ENCODE measurements at places on chromosomes 1 and 21.

- no peaks in the 10 kb centered on the region for H3K27me3 ChIP-seq
- H3K27ac ChIP-seq: no peak overlapping the region
- H3K36me3 ChIP-seq: peaks cover 13% of the 10 kb centered on the region
- no peaks in the 10 kb centered on the region for H3K4me1 ChIP-seq
- no peak overlapping the region for H3K4me3 ChIP-seq
- no peak for DNase-seq
These were observed 99.2 kb upstream of the BTG3 start for GRCh38 chr21:17711896-17712295.

DNA sequence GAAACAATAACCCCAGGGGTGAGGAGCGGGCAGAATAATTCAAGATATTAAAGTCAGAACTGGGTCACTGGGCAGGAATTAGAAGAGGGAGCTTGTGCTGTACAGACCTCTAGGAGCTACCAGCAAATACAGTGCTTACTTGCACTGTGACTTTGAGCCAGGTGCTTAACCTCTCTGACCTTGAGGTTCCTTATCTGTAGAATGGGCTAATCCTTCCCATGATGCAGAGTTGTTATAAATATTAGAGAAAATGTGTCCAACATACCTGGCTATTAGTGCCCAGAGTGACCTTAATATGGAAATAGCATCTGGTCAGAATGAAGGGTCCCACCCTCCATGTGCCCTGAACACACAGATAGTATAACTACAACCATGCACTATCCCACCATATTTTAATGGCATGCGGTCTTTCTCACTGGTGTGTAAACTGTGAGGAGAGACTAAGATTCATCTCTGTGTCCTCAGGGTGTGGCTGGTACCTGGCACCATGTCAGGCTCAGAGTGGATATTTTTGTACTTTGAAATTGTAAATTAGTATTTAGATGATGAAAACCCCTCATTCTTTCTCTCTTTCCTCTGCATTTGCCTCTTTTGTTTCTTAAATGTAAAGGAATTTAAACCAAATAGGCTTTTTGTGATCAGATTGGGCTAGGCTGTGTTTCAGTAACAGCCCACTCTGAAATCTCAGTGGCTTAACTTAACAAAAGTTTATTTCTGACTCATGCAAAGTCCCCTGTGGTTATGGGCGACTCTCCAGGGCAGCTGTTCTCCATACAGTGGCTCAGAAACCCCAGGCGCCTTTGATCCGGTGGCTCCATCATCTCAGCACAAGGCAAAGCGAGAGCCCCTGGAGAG lies 60.0 kb upstream of the ROR1 start:
- DNase-seq: peak; percentile 41
- H3K4me3 ChIP-seq: no peak overlapping the region
- H3K4me1 ChIP-seq: 0 out of 2 replicates have a peak, but pooled peaks cover 2% of the 10 kb centered on the region
- H3K27me3 ChIP-seq: no peaks in the 10 kb centered on the region

DNA sequence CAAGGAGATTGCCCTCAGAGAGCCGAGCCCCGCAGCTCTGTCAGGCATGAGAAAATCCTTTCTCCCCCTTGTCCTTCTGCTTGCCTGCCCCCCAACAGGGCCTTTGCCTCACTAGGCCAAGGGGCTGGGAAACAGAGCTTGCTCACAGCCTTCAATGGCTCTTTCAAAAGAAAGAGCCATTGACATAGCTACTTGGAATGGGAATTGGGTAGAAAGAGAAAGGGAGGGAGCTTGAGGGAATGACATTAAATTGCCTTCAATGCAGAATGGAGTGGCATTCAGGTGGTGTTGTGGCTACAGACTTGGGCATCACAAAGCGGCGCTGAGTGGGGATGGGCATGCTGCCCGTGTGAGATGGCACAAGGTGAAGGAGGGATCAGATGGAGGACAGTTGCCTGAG lies 13.2 kb downstream of the SYT11 start:
- H3K4me1 ChIP-seq: no peaks in the 10 kb centered on the region
- no peaks in the 10 kb centered on the region for H3K36me3 ChIP-seq
- H3K27me3 ChIP-seq: no peaks in the 10 kb centered on the region

- DNase-seq: no peak
- no peak overlapping the region for H3K4me3 ChIP-seq
- no peak overlapping the region for H3K27ac ChIP-seq
These were observed 30.0 kb downstream of the ZBTB8B start for GRCh38 chr1:32494711-32495337.

GRCh38 chr1:107327446-107327845 lies 186.6 kb downstream of the NTNG1 start:
- H3K4me3 ChIP-seq: no peak overlapping the region

GRCh38 chr1:173206816-173207568 lies at the start of gene TNFSF4:
TSS of gene TNFSF4 (minus strand) at chr1:173207331. CDS start at chr1:173207176, 155 bp downstream.
- peaks cover 11% of the 10 kb centered on the region for H3K27me3 ChIP-seq
- no peak within 1 kb of the TSS for H3K27ac ChIP-seq
- no peaks in the 10 kb centered on the region for H3K36me3 ChIP-seq
- no peak for DNase-seq
- H3K4me3 ChIP-seq: no peak within 1 kb of the TSS

- H3K27ac ChIP-seq: no peak overlapping the region
- H3K4me3 ChIP-seq: no peak overlapping the region
- no peaks in the 10 kb centered on the region for H3K27me3 ChIP-seq
- H3K36me3 ChIP-seq: no peaks in the 10 kb centered on the region
- no peak for DNase-seq
- H3K4me1 ChIP-seq: no peaks in the 10 kb centered on the region
These were observed 73.8 kb downstream of the POU2F1 start for GRCh38 chr1:167294528-167294927.

DNA sequence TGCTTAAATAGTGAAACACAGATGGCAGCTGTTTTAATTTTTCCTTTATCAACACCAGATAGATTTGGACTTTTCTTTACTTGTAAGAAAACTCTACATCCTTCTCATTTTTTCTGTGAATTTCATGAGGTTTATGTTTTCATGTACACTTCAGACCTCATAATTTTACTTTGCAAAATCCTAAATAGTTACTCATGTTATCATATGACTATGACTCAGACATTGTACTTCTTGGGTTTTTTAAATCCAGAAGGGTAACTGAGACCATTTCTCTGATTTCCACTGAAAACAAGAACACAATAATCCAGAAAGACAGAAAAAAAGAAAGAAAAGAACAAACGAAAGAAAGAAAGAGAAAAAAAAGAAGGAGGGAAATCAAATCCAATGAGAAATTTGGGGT lies 1021.6 kb downstream of the NCAM2 start:
- no peak for DNase-seq
- no peaks in the 10 kb centered on the region for H3K27me3 ChIP-seq
- peaks cover 4% of the 10 kb centered on the region for H3K36me3 ChIP-seq
- H3K4me3 ChIP-seq: no peak overlapping the region
- no peaks in the 10 kb centered on the region for H3K4me1 ChIP-seq

DNA sequence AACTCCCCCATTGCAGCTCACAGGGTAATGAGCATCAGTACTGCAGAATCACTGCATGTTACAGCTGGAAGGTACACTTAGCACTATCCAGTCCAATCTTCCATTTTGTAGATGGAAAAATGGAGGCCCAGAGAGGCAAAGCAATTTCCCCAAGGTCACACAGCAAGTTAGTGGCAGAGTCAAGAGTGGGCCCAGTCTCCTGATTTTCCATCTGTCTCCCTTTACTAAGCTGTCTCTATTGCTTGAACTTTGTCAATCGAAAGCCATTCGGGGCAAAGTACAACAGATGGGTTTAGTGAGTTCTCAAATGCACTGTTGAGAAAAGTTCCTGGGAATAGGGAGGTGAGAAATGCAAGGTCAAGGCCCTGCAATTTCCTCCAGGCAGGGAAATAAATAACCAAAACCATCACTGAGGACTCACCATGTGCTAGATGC lies 50.4 kb upstream of the IFFO2 start:
- no peaks in the 10 kb centered on the region for H3K27me3 ChIP-seq
- H3K4me3 ChIP-seq: no peak overlapping the region
- peaks cover 4% of the 10 kb centered on the region for H3K4me1 ChIP-seq
- no peak for DNase-seq
- H3K27ac ChIP-seq: no peak overlapping the region

DNA sequence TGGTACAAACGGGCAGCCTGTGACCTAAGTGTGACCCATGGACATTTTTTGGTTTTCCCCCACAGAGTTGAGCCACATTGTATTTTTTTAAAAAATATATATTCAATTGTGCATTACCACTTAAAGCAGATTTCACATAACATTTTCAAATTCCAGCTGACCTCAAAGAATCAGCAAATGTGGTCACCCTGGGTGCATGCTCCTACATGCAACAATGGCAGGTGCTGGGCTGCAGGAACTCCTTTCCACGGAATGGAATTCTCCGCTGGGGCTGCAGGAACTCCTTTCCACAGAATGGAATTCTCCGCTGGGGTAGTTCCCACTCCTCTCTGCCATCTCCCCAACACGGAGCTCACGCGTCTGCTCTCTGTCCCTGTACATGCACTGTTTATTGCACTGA lies 68.7 kb downstream of the MAP10 start:
- DNase-seq: no peak
- H3K4me1 ChIP-seq: no peaks in the 10 kb centered on the region
- H3K4me3 ChIP-seq: no peak overlapping the region
- H3K36me3 ChIP-seq: no peaks in the 10 kb centered on the region

DNA sequence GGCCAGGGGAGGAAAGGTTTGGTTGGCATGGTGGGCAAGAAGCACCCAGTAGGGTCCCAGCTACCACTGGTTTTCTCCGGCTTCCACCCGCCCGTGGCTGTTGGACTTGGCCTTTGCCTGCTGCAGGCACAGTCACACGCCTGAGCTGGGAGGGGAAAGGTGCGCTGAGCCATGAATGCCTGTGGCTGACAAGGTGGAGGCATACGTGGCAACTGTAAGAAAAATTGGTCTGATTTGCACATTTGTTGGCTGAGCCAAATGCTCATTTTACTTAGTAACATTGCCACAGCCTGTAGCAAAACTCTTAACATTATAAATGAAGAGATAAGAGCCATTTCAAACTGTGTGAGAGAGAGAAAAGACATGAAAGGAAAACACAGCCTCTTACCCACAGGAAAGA lies 191.6 kb downstream of the PTPRC start:
- DNase-seq: no peak
- no peaks in the 10 kb centered on the region for H3K36me3 ChIP-seq
- no peaks in the 10 kb centered on the region for H3K27me3 ChIP-seq
- no peak overlapping the region for H3K27ac ChIP-seq
- no peak overlapping the region for H3K4me3 ChIP-seq

GRCh38 chr21:27571706-27572105 lies 604.8 kb upstream of the ADAMTS5 start:
- no peak overlapping the region for H3K4me3 ChIP-seq
- no peak for DNase-seq
- H3K36me3 ChIP-seq: no peaks in the 10 kb centered on the region

DNA sequence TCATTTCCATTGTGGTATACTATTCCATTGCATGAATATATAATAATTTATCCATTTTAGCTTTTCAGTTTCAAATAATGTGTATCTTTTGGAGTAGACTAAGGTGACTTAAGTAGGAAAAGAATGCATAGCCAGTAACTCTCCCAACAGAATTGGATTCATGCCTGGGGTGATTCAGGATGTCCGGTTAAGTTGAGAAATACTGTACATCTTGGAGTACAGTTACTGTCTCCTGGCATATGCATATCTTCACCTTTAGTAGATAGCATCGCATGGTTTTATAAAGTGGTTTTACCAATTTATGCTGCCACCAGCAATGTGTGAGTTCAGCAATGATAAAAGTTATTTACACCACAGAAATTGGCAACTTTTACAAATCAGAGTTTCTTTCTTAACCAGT lies 18.6 kb upstream of the SLC6A9 start:
- no peak for DNase-seq
- no peak overlapping the region for H3K27ac ChIP-seq
- H3K4me3 ChIP-seq: no peak overlapping the region
- H3K27me3 ChIP-seq: no peaks in the 10 kb centered on the region
- H3K4me1 ChIP-seq: no peaks in the 10 kb centered on the region

GRCh38 chr1:43238991-43239469 lies 30.8 kb upstream of the TMEM125 start:
- H3K4me3 ChIP-seq: no peak overlapping the region
- H3K27ac ChIP-seq: no peak overlapping the region
- peaks cover 3% of the 10 kb centered on the region for H3K4me1 ChIP-seq
- H3K27me3 ChIP-seq: no peaks in the 10 kb centered on the region
- DNase-seq: no peak

- no peak overlapping the region for H3K4me3 ChIP-seq
- no peak overlapping the region for H3K27ac ChIP-seq
- DNase-seq: peak; percentile 37
- H3K27me3 ChIP-seq: no peaks in the 10 kb centered on the region
- no peaks in the 10 kb centered on the region for H3K36me3 ChIP-seq
These were observed 133.9 kb upstream of the IVNS1ABP start for GRCh38 chr1:185450917-185451316.

- H3K36me3 ChIP-seq: no peaks in the 10 kb centered on the region
- H3K27me3 ChIP-seq: no peaks in the 10 kb centered on the region
- H3K4me1 ChIP-seq: no peaks in the 10 kb centered on the region
These were observed 20.3 kb downstream of the EPB41 start for GRCh38 chr1:28934676-28935075.

GRCh38 chr21:44485254-44485793 lies 30.0 kb downstream of the LRRC3 start:
- peaks cover 10% of the 10 kb centered on the region for H3K36me3 ChIP-seq
- peak overlapping the region; percentile 84 for H3K4me3 ChIP-seq
- no peaks in the 10 kb centered on the region for H3K4me1 ChIP-seq
- DNase-seq: peak; percentile 94
- no peaks in the 10 kb centered on the region for H3K27me3 ChIP-seq
- H3K27ac ChIP-seq: no peak overlapping the region

GRCh38 chr1:117367046-117368025 lies at the start of gene MAN1A2:
TSS of gene MAN1A2 (plus strand) at chr1:117367449. CDS start at chr1:117368184, 735 bp downstream.
- H3K4me1 ChIP-seq: peaks cover 7% of the 10 kb centered on the region
- H3K4me3 ChIP-seq: peak within 1 kb of the TSS; percentile 91
- no peaks in the 10 kb centered on the region for H3K27me3 ChIP-seq
- H3K36me3 ChIP-seq: no peaks in the 10 kb centered on the region
- H3K27ac ChIP-seq: no peak within 1 kb of the TSS

- peaks cover 2% of the 10 kb centered on the region for H3K36me3 ChIP-seq
- DNase-seq: no peak
- no peak overlapping the region for H3K27ac ChIP-seq
- H3K4me1 ChIP-seq: peaks cover 2% of the 10 kb centered on the region
These were observed 24.4 kb downstream of the SLC66A1 start for GRCh38 chr1:19336543-19336942.

GRCh38 chr1:162284206-162284955 lies 92.3 kb downstream of the SPATA46 start:
- no peaks in the 10 kb centered on the region for H3K36me3 ChIP-seq
- no peaks in the 10 kb centered on the region for H3K4me1 ChIP-seq
- no peaks in the 10 kb centered on the region for H3K27me3 ChIP-seq
- H3K27ac ChIP-seq: no peak overlapping the region

DNA sequence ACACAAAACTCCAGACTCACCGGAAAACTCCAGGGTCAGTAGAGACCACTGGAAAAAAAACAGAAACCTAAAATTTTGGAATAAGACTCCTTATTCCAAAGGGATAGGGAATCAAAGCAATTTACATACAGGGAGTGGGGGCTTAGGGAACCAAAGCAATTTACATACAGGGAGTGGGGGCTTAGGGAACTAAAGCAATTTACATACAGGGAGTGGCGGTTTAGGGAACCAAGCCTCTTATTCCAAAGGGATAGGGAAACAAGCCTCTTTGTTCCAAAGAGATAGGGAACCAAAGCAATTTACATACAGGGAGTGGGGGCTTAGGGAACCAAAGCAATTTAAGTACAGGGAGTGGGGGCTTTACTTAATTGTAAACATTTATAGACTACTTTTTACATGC lies 28.4 kb upstream of the TTLL7 start:
- no peak overlapping the region for H3K4me3 ChIP-seq
- H3K27me3 ChIP-seq: peaks cover 45% of the 10 kb centered on the region
- no peaks in the 10 kb centered on the region for H3K4me1 ChIP-seq
- H3K27ac ChIP-seq: no peak overlapping the region
